MV-4-11 (cell line): ENCODE measurements at places on chromosomes 16 and 17.

DNA sequence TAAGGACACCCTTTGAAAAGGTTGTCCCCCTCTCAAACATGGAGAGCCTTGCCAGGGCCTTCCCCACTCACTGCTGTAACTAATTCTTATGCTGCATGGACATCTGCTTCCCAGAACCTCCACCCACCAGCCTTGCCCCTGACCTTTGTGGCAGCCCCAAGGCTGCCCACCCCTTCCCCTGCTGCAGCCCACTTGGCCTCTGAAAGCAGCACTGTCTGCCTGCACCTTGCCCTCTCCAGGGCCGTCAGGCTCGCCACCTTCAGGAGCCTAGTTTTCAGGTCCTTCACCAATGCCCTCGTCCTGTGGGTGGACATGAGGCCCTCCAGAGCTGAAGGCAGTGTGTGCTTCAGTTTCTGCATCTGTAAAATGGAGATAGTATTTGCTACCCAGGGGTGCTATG, 2.7 kb upstream of the CORO1A start:
- DNase-seq, result no peak

DNA sequence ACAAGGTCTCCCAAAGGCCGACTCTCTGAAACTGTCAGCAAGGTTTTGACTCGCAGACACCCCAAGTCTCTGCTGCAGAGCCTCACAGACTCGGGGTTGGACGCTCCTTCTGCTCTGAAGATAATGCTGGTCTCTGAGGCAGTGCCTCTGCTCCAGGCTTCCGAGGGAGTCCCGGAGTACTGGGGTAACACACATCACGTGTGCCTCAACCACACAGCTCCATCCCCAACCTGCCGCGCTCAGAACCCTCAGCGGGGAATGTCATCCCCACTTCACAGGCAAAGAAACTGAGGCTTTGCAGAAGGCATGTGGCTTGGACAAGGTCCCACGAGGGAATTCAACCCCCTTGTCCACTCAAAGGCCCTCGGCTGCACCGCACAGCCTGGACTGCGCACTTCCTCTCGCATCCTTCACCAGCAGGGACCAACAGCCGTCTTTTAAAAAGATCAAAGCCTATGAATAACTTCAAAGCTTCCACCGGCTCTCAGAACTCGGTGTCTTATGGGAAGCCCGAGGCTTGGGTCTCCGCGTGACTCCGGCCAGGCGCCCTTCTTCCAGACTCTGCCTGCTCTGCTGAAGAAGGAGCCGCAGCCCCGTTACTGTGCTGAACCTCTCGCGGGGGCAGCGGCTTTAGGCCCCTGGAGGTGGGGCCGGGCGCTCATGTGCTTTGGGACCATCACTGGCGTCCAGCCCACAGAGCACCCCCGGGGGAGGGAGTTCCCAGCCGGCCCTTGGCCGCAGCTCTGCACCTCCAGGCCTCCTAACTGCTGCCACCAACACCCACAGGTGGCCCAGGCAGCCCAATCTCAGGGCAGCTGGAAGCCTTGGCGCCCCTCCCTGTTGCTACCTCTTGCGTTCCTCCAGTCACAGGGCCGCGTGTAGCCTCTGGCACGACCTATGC, 2.2 kb downstream of the TMEM204 start:
- DNase-seq, result peak; percentile 7

DNA sequence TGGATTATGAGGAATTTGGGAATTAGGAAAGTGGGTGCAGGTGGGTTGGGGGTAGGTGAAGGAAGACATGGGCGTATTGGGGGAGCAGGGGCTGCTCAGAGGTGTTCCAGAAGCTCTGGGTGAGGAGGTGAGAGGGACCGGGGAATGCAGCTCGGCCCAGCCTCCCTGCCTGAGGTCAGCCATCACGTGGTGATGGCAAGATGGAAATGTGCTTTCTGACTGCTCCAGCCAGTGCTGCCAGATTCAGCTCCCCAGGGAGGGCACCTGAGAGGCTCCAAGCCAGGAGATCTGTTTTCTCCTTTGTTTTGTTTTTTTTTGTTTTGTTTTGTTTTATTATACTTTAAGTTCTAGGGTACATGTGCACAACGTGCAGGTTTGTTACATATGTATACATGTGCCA, 35.2 kb upstream of the STH start:
- no peak for DNase-seq

DNA sequence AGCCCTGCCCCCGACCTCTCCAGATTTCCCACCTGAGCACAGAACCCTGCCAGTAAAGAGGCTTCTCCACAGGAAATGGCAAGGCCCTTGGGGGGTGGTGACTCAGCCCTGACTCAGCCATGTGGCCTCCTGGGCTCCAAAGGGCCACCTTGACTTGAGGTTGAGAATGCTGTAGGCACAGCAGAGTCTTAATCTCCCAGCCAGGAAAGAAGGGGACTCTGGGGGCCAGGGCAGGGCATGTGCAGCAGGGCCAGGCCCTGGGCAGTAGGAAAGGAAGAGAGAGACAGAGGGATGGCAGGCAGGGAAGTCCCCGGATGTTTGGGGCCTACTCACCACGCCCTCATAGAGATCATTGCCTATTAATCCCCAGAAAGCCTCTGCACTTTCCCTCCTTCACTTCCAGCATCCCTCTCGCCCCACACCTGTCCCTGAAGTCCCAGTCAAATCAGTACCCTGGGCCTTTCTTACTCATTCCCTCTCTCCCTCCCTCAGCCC, 4.8 kb upstream of the ITGA3 start:
- DNase-seq, result peak; percentile 54

- peak; percentile 39 for DNase-seq
Observed at GRCh38 chr16:30473231-30474073, 910 bp downstream of the ITGAL start.

DNA sequence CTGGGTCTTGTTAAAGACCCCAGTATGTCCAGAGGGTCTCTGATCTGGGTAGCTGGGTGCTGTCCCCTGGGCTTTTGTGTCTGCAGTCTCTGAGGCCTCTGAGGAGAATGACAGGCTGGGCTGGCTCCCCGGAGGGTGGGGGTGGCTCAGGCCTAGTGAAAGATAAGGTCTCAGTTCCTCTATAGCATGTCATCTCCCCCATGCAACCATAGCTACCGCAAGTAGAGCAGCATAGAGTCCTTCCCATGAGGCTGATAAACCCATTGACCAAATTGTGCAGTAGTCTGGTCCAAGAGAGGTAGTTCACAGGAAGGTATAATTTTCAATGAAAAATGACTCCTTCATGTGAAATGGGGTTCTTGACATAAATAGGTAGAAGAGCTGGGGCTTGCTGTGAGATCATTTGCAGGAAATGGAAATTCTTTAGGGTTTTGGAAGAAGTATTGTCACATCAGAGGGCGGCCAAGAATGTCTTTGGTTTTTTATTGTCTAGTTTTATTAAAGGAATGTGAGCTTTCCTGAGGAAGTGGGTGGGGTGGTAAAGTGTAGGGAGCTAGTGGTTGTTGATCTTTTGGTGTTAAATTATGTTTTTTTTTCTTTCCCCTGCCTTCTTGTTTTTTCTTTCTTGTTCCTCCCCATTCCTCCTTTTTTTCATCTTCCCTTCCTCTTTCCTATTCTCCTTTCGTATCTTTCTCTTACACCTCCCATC, 21.0 kb downstream of the SLC7A6OS start:
- DNase-seq, result peak; percentile 89

- DNase-seq, result no peak
Observed at GRCh38 chr16:56515665-56516064, 4.2 kb downstream of the BBS2 start.

- peak; percentile 97 for DNase-seq
Observed at GRCh38 chr17:82603981-82604448, 44.2 kb downstream of the WDR45B start.

- no peak for DNase-seq
Observed at GRCh38 chr16:85988723-85989313, 89.9 kb downstream of the IRF8 start.

- no peak for DNase-seq
Observed at GRCh38 chr17:7915179-7915610, 894 bp downstream of the RNF227 start.

GRCh38 chr17:21129023-21129681, 2.4 kb downstream of the DHRS7B start:
- DNase-seq, result no peak

- DNase-seq, result no peak
Observed at GRCh38 chr17:43857957-43858600, 11.1 kb downstream of the CD300LG start.
